Skin of body (tissue), 3 donors: ENCODE measurements at places on chromosomes 7 and 10. TPM values are rescaled to one million over a fixed set of nuclear protein-coding genes. Genes with fewer than 3 reads are reported as not detected.

GRCh38 chr10:4980793-4981192 is 17.6 kb downstream of the AKR1C1 start:
- DNase-seq = no peak

GRCh38 chr7:139913021-139913844 is 84.2 kb downstream of the TBXAS1 start:
- no peak for DNase-seq

DNA sequence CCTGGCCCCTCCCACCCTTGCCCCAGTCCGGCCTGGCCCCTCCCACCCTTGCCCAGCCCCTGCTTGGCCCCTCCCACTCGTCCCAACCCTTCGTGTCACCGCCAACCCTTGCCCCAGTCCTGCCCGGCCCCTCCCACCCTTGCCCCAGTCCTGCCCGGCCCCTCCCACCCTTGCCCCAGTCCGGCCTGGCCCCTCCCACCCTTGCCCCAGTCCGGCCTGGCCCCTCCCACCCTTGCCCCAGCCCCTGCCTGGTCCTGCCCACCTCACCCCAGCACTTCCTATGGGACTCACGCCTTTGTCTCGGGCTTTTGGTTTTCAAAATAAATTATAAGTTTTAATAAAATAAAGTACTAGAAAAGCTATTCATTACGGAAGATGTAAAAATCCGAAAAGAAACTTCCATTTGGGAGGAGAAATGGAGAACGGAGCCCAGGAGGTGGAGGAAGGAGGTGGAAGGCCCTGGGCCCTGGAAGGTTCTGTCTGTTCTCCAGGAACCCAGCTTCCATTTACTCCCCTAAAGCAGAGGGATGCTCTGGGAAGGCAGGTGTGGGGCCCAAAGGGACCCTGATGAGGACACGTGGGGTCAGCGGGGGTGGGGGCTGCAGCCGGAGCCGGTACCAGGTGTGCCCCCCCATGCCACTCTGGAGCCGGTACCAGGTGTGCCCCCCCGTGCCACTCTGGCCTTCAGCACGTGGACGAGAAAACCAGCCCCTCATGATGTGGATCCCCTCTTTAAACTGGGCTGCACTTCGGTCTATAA is 52.2 kb downstream of the PWWP2B start:
- no peak for DNase-seq

DNA sequence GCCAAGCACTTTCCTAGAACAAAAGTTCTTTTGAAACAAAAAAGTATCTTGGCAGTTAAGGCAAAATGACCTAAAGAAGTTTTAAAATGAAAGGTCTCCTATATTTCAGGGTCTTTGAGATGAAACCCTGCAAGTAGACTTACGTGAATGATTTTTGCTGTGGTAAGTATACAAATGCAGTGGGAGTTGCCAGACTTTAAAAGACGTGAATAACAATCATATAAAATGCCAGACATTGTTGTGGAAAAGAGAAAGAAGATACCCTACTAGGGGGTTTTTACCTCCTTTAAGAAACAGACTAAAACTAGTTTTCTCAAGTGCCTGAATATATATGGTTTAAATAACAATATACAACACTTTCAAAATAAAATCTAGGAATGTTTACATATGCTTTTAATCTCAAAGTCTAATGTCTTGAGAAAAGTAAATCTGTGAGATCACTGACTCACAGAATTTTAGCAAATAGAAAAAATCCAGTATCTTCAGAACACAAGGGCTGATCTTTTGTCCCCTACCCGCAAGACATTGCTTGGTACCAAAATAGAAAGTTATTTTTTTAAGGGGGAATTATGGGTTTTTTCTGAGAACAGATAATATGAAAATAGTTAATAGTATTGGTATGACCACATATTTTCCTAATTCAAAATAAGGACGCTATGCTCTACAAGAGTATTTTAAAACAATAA is 29.5 kb downstream of the LRRC17 start:
- DNase-seq = peak; percentile 60

DNA sequence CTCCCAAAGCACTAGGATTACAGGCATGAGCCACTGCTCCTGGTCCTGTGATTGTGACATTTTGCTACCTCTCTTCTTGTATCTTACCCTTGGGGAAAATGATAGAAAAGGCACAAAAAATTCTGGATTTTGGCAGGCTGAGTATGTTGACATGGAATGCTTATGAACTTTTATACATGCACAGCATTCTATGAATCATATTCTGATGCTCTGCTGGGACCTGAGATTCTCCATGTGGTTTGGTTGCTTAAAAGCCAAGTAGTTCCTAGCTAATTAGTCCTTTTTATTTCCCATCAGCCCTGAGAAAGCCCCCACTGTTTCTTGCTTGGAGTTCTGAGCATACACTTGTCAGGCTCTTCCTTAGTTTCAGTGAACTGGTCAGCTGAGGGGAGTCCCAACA is 8.3 kb upstream of the KAZALD1 start:
- DNase-seq = no peak

DNA sequence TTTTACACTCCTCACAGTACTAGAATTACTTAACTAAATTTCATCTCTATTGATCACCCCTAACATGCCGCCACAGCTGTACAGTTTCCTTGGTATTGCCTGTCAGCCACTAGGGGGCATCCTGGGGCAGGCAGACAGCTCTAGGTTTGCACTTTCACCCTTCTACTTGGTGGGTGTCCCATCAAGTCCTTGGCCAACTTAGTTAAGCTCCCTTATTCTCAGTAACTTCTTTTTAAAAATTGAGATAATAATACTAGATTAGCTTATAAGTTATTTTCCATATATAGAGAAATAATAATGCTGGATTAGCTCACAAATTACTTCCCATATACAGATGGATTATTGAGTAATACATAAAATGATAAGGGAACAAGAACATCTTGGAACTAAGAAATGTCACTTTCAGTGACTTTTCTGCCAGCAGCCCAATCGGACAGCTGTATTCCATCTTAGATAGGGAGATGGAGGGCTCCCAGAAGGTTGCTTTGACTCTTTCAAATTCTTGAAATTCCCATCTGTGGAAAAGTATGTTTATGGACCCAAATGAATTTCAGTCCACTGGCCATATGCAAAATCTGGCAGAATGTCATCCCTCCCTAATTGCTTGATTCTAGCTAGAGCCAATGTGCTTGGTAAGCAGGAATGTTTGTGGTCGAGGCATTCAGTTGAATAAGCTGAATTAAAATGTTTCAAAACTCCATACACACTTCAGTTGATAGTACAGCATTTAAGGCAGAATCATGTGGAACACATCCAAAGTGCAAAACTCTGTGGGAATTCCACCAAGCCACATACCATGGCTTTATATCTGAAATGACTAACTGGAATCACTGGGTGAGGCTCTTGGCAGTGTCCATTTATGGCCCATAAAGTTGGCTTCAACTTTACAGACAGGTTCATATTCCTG is 309.7 kb downstream of the CSTF2T start:
- DNase-seq = peak; percentile 61

The SFR1 gene
- 5.6 TPM for total RNA-seq

DNA sequence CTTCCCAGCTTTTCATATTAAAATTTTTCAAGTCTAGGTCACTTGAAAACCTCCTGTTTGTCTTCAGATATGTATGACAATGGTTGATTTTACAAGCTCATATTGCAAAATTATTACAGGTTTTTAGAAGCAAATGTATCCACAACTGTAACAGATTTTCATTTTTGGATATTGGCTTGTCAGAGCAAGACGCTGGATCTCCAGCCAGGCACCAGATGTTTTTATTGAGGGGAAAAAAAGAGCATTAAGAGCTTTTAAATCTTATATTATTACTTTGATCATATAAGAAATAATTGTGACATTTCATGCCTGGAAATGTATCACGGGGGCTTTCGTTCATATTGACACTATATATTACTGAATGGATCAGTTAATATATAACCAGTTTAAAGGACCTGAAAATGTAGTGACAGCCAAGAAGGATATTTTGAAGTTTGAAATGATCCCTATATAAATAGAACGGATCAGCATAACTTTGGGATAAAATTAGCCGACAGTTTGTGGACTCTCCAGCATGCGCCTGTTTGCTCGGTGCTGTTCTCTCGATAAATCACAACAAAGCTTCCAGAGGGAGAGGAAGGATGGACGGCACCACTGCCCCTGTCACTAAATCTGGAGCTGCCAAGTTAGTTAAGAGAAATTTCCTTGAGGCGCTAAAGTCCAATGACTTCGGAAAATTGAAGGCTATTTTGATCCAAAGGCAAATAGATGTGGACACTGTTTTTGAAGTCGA is at the start of gene ASB4:
TSS of gene ASB4 (plus strand) at position 553 of the 733 bp plus-strand sequence. CDS start at position 582, 29 bp downstream.
- DNase-seq = no peak

- no peak for DNase-seq
These were observed 50.6 kb upstream of the LRRC18 start for GRCh38 chr10:48990226-48990625.
